ENCODE measurements at places on chromosomes 6 and 20.
A peak's percentile ranks its signal among the peaks of the same experiment; 100 is the strongest.

- DNase-seq: no peak
Observed at GRCh38 chr20:24027229-24027628, 38.6 kb upstream of the GGTLC1 start.

DNA sequence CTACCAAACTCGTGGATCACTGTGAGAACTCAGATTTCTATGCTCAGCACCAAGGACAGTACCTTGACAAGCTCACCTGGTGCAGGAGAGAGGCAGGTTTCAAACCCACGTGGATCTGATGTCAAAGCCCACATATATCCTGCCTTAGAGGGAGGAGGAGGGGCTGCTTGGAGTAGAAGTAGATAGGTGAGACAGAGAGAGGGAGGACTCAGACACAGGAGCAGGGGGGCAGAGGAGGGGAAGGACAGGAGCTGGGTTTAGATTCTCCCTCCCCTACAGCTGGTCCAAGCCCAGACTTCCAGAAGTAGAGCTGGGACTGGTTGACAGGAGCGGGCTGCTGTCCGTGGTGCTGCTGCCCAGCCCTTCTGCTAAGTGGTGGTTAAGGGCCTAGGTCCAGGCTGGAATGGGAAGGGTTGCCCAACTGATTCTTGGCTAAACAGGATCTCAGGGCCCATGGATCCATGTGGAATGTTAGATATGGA, 77.5 kb downstream of the CDH22 start:
- DNase-seq: no peak

GRCh38 chr20:24422091-24422760, 47.2 kb upstream of the SYNDIG1 start:
- DNase-seq: no peak

DNA sequence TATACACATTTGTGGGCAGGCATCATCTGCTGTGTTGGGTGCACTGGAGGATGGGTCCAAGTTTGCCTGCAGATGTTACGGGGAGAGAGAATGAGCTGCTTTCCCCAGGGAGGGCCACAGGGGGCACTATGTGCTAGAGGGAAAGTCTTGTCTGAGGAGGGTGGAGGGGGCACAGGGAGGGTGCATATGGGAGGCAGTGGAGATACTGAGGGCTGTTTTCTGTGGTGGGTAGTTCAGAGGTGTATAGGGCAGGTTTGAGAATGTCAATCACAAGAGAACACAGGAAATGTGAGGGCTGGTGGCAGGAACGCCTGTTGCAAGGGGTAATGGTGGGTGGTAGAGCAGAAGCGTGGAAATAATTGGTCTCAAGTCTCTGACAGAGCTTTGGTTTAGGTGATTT, 7.7 kb upstream of the PTPRA start:
- DNase-seq: no peak

- DNase-seq: peak; percentile 74
Observed at GRCh38 chr6:21634582-21634981, 41.0 kb downstream of the SOX4 start.

DNA sequence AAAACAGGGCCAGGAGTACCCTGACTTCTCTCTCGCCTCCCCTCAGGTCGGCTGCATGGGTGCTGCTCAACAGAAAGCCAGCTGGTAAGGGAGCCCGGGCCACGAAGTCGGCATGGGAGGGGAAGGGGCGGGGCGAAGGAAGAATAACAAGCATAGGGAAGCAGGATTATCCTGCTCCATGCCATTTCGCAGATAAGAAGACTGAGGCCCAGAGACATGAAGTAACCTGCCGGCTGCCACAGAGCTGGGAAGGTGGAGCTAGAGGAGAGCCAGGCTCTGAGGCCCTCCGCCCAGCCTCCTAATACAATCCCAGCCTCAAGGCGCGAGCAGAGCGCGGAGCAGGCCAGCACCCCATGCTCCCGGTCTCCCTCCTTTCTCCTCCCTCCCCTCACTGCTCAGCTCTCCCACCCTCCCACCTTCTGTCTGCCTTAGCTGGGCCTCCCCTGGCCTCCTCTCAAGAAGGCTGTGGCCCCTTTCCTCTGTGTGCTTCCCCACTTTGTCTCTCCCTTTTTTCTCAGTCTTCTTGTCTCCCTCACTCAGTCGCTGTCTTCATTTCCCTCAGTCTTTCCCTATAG, 13.2 kb upstream of the HMGA1 start:
- DNase-seq: no peak

DNA sequence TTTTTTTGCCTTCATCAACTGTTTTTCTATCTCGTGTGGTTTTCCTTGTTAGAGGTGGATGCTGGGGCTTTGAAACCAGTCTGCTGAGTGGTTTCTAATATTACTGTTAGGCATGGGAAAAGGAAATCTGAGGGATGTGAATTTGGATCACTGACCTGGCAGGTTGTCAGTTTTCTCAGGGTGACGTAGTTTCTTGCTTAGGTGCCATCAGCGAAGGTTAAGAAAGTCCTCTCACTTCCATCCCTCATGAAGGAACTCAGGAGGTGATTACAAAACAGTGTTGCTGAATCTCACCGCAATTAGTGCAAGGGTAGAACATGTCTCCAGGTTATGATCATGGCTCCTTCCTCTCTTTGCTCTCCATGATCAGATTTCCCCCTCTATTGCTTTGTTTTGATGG, 135.9 kb downstream of the SOX4 start:
- no peak for DNase-seq

DNA sequence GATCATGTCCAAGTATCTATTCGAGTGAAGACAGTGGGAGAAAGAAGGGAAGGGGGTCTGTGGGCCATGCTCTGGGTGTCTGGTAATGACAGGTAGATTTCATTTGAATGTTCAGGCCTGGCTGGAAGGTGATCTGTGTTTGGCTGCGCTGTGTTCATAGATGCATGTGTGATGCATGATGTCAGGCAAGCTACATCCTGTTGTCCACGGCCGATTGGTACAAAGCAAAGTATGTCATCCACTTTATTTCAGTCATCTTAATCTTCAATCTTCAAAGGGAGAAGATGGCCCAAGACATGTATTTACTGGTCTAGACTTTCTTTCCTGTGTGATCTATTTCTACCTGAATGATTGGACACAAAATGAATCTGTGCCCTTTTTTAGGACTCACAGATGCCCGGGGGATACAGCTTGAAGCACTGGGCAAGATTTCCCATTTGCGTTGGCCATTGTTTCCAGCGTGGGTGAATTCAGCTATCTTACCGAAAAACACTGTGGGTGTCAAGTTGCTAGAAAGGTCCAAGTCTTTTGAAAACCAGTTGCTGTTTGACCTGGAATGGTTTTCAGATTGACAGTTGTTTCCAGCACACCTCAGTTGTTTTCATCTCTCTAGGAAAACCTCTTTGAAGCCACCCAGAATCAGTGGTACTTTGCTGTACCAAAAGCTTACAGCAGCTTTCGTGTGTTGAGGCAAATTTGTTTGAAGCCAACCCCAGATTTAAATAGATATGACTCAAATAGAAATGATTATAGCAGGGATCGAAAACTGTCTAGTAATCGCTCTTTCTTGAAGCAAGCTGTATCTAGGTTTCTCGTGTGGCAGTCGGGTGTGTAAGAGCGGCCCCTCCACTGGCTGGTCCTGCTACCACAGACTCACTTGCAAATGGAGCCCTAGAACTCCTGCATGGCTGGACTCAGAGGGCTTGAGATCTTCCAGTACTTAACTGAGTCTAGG, 27.2 kb downstream of the DUSP22 start:
- no peak for DNase-seq

GRCh38 chr20:36504295-36504694, 37.0 kb upstream of the MYL9 start:
- DNase-seq: no peak

- DNase-seq: no peak
Observed at GRCh38 chr6:73377225-73377624, 7.5 kb upstream of the OOEP start.

- no peak for DNase-seq
Observed at GRCh38 chr6:73028124-73028766, 197.1 kb downstream of the KHDC1L start.

- no peak for DNase-seq
Observed at GRCh38 chr6:3566812-3567211, 110.0 kb upstream of the SLC22A23 start.

- DNase-seq: no peak
Observed at GRCh38 chr20:11219192-11219591, 545.4 kb upstream of the JAG1 start.

DNA sequence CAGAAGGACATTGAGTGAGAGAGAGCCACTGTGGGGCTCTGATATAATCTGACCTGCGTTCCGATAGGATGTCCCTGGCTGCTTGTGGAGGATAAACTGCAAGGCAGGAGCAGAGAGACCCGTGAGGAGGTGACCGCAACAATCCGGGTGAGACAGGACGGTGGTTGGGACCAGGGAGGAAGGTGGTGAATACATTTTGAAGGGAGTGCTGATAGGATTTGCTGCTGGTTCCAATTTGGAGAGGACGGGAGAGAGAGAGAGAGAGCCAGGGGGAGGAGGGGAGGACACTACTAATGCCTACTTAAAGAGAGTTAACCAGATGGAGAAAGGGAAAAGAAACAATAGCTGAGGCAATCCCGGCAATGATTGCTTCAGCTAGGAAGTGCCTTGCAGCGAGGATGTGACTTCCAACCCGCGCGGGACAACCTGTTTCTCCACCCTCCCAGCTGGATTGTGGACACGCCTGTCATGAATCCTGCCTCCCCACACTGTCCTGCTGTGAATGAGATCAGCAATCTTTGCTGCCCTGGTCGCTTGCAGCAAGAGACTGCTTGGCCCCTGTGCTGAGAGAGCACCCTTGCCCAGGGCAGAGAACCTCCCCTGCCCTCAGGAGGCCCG, 199.0 kb upstream of the KCNG1 start:
- DNase-seq: peak; percentile 42

DNA sequence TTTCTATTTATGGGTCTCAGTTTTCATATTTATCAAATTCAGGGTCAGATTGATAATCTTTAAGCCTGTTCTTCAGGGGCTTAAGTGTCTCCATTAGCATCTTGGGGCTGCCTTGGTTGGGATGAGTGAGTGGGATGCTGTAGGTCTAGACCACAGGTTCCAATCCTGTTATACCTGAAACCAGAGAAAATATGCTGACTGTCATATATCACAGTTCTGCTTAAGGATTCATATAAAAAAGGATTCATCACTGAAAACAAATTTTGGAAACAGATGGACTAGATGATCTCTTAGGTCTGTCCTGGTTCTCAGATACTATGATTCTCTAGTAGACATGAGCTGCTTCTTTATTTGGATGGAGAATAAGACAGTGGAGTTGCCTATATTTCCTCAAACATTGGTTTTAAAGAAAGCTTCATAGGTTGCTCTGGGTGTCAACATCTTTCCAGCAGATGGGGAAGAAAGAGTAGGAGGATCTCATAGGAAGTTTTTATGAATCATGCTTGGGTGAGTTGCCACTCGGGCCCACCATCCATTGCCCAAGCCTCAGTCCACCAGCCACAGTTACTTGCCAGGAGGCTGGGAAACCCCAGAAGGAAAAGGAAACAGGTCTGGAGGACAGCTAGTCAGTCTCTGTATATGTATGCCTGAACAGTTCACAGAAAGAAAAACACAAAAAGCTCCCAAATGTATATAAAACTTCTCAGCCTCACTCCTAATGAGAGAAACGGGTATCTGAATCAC, 42.9 kb upstream of the MAP7 start:
- peak; percentile 55 for DNase-seq

DNA sequence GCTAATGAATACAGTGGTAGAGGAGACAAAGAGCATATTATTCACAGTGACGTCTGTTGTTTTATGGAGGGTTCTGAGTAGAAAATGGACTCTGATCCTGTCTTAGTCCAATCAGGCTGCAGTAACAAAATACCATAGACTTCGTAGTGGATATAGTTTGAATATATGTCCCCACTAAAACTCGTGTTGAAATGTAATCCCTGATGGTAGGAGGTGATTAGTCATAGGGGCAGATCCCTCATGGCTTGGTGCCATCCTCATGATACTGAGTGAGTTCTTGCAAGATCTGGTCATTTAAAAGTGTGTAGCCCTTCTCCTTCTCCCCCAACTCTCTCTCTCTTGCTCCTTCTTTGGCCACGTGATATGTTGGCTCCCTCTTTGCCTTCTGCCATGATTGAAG, 82.5 kb downstream of the CD83 start:
- DNase-seq: no peak

GRCh38 chr20:37907677-37908401, 4.9 kb downstream of the VSTM2L start:
- peak; percentile 65 for DNase-seq

DNA sequence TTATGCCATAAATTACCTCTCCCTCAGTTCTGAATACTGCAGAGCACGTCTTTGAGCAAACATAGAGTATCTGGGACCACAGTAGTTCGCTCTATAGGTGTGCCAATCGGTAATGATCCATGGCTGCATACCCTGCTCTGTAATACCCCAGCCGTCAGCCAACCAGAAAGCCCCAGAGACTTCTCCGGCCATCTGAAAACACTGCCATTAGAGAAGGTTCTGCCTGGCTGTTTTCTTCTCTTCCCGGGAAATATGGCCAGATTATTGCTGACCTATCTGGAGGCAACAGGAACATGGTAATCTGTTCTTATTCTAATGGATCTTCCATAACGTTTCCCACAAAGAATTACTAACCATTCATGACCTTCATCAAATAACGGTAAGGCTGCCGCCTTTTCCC, 139.9 kb downstream of the RPS12 start:
- DNase-seq: no peak

- DNase-seq: no peak
Observed at GRCh38 chr6:160305926-160306713, 42.1 kb upstream of the SLC22A3 start.

- DNase-seq: no peak
Observed at GRCh38 chr6:125802943-125803377, 12.2 kb downstream of the NCOA7 start.

- no peak for DNase-seq
Observed at GRCh38 chr6:125640441-125641150, 108.8 kb upstream of the HEY2 start.

GRCh38 chr20:51084593-51085377, 61.9 kb upstream of the KCNG1 start:
- DNase-seq: no peak

DNA sequence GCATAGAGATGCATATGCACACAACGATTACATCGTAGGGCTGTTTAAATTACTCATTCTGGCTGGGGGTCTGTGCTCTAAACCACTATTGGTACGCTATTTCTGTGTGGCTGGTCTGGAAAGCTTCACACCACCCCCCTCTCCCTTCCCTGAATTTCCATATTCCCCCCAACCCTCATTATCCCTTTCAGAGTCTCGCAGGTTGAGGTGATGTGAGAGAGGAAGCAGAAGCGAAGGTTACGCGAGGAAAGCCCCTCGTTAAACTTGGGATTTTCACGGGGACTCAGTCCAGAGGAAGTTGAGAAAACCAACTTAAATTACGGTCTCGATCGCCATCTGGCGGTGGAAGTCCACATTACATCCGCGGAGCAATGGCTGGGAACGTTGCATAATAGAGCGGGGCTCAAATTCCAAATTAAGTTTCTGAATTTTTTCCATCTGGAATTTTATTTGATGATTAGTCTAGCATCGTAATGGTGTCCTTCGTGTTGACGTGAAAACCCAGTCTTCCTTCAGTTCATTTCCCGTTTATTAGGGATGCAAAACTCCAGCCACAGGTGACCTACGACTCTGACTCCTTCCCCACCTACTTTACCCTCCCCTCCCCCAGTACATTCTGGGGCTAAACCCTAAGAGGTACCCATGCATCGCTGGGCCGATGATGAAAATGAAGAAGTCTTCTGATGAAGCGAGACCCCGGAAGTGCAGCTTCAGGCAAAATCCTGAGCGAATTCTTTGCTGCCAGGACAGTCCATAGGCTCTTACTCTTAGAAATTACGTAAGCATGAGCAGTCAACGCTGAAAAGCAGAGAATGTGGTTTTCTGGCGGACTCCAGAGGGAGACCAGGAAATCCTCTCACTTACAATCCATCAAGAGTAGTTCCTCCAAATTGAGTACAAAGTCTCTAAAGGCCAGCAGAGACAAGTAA, 19.7 kb downstream of the HLA-DOB start:
- DNase-seq: peak; percentile 21

Measured in GM04504 (cell line).